ENCODE measurements at places on chromosomes 2 and 18.

GRCh38 chr2:207619764-207620203 lies 5.4 kb downstream of the METTL21A start:
- DNase-seq = no peak

- DNase-seq = no peak
Measured at GRCh38 chr2:223220658-223220925, 168.6 kb downstream of the KCNE4 start.

GRCh38 chr18:68436485-68436884 lies 278.4 kb downstream of the TMX3 start:
- DNase-seq = no peak

DNA sequence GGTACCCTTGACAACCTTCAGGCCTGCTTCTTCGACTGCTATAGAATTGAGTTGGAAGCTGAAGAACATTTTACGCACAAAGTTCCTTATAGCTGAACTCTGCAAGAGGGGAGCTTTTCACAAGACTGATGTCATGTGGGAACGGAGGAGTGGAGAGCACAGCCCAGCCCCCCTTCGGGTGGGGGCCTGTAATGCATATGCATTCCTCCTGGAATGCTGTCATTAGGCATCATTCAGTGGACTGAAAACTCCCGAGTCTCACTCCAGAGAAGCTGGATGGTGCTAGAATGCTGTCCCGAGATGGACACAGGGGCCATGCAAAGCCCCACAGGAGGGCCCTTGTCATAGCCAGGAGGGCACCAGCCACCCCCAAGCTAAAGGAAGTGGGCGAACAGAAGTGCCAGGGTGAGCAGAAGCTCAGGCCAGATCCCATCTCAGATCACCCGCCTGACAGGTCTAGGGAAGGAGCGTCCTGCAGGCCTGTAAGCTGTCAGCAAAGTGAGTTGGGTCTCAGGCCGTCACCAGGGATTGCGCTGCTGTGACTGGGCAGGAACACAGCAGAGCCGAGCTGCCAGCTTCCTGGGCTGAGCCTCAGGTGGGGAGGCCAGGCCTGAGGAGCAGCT lies 43.8 kb upstream of the RBM44 start:
- DNase-seq = no peak

GRCh38 chr18:66749030-66749429 lies 145.1 kb upstream of the CDH19 start:
- DNase-seq = no peak

DNA sequence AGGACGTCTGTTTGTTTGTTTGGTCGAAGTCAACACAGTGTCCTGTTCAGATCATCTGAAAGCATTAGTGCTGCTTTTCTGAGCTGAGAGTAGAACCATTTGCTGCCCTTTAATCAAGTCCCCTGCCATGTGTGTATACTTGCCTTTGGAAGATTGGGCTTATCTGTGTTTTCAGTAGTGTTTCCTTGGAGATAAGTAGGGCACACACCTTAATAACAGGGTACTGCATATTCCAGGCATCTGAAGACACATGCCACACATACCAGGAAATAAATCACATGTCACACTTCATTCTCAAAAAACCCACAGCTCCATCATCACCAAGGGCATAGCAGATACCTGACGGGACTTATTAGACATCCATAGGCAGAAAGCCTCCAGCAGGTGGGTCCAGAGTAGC lies 157.4 kb downstream of the SOX11 start:
- no peak for DNase-seq

DNA sequence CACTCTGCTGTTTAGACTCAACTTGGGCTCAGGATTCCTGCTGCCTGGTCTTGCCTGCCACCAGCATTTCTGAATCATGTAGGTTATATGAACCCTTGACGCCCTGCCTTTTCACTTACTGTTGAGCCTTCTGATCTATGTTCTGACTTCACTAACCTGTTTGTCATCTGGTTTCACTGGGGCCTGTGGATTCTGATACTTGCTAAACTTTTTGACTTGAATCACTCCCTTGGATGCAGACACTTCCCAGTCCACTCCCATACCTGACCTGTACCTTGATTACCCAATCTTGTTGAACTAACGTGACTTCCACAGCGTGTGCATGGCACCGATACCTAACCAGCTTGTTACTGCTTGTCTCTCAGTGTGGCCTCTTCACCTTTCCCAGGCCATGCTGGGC lies 35.6 kb upstream of the SPAG16 start:
- no peak for DNase-seq

DNA sequence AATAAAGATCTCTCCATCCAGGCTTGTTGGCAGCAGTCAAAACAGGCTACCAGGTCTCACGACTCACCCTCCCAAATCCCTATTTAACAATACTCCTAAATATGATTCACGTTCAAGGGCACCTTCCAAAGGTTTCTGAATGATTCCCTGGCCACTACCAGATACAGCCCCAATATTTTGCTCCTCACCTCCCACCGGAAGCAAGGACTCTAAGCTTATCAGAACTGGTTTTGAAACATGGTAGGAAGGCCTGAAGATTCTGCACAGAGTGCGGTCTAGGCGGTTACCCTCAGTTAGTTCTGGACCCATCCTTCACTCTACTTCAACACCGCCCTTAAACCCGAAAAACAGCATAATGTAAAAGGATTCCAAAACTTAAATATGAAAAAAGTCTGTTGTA lies 5.2 kb downstream of the PPP4R1 start:
- DNase-seq = no peak

DNA sequence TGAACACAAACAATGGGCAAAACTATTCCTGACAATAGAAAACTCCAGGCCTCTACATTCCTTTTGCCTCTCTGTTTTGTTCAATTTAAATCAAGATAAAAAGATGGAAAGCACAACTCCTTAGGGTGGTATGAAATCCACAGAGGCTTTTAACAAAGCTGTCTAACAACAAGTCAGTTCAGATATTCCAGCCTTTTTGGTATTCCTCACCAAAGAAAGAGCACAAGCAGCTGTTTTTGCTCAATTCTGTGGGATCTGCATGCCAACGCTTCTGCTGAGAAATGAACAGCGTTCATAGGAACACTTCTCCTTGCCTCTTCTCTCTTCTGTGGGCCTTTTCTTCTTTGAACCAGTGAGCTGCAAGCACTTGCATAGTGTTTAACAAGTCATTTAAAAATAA lies 411.6 kb upstream of the TCF4 start:
- no peak for DNase-seq

- no peak for DNase-seq
Measured at GRCh38 chr2:226902041-226902966, 66.5 kb downstream of the RHBDD1 start.

DNA sequence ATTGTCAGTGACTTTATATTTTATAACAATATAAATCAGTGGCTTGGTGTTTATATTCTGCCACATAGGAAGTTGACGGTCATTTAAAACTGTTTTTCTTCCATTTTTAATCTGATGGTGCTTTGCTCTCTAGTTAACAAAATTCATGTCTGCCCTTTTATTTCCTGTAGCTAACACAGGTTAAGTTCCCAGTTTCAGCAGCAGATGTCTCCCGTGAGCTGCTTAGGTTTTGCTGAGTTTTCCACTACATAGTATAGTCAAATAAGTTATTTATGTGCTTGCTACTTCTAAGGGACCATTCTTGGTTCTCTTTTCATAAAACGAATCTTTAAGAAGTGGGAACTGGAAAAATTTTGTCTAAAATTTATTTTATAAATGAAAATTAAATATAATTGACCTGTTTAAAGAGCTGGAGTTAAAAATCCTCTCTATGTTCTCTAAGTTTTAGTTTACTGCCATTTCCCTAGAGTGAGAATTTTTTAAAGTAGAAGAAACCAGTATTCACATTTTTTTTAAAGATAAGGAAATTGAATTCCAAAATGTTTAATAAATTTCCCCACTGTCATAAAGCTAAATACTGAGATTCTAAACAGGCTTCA lies 20.6 kb downstream of the HTR2B start:
- DNase-seq = peak; percentile 39

GRCh38 chr2:160228141-160228917 lies 28.3 kb upstream of the ITGB6 start:
- DNase-seq = no peak

DNA sequence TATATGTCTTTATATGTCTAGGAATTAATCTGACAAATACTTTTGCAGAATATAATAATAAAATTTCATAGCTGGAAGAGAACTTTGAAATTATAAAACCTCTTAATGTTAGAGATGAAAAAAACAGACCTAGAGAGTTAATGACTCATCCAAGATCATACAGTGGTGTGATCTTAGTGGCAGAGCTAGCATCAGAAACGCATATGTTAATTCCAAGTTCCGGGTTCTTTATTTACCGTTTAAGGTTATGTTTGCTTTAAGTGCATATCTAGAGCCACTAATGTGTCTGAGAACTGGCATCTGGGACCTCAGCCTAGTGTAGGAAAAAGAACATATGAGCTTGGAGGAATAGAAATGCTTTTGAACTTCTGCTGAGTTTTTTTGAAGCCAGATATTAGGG lies 24.3 kb downstream of the CERS6 start:
- DNase-seq = no peak

GRCh38 chr2:159279700-159280099 lies 6.8 kb downstream of the WDSUB1 start:
- no peak for DNase-seq

- DNase-seq = no peak
Measured at GRCh38 chr2:167719410-167719809, 528.0 kb downstream of the STK39 start.

- no peak for DNase-seq
Measured at GRCh38 chr2:144460727-144461307, 59.1 kb downstream of the ZEB2 start.

- peak; percentile 24 for DNase-seq
Measured at GRCh38 chr18:46071653-46072375, at the start of gene PSTPIP2. PSTPIP2 (minus strand) TSS chr18:46072260; CDS start chr18:46072188, 72 bp downstream.

DNA sequence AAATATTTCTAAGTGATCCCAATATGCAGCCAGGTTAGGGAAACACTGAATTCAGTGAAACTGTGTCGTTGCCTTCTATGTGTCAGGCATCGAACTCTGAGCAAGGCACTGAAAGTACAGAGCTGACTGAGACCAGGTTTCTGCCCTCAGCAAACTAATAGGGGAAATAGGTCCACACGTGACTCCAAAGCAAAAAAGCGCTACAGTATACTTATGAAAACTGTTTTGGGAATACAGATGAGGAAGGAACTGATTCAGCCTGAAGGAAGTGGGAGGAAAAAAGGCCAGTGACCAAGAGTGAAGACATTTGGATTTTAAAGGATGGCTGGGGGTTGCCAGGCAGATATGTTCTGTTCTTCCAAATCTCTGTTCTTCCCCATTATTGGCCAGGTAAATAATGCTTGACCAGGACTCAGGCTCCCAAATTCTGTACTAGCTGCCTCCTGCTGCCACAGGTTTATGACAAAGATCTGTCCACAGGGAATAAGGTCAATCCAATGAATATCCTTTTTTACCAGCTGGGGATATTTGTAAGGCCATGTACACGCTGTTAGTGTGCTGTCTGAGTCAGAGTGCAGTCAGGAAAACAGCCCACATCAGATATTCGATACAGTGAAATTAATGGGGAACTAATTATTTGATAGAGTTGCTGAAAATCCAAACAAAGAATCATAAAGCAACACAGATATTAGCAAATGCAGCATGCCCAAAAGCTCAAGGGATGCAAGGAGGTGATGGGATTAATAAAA lies 24.5 kb upstream of the INPP4A start:
- no peak for DNase-seq

DNA sequence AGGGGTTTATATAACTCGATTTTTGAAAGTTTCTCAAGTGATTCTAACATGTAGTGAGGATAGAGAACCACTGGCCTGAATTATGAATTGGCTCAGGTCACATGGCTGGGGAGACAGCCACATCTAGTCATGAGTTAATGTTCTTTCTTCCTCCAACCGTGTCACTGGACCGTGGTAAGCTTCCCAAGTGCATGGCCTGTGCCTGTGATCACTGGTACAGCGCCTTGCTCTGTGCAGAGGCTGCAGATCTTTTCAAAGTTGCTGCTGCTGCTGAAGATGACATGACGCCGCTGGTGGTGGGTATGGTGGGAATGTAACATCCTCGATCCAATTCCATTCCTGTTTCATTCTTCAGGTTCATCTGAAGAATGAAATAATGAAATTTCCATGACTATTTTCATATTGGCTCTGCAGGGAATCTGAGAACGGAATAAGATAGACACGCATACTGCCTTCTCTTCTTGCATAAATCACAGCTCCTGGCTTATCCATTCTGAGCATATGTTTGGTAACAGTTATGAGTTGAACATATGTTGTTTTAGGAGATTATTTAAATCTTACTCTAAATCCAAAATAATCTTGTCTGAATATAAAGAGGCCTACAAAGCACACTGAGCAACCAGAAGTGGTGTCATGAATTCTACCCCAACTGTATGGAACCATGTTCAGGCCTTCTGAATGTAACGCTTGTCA lies 100.5 kb upstream of the THSD7B start:
- DNase-seq = no peak

GRCh38 chr2:113910967-113911678 lies 21.2 kb downstream of the ACTR3 start:
- no peak for DNase-seq

- DNase-seq = no peak
Measured at GRCh38 chr2:170848587-170848986, 31.9 kb downstream of the GAD1 start.

DNA sequence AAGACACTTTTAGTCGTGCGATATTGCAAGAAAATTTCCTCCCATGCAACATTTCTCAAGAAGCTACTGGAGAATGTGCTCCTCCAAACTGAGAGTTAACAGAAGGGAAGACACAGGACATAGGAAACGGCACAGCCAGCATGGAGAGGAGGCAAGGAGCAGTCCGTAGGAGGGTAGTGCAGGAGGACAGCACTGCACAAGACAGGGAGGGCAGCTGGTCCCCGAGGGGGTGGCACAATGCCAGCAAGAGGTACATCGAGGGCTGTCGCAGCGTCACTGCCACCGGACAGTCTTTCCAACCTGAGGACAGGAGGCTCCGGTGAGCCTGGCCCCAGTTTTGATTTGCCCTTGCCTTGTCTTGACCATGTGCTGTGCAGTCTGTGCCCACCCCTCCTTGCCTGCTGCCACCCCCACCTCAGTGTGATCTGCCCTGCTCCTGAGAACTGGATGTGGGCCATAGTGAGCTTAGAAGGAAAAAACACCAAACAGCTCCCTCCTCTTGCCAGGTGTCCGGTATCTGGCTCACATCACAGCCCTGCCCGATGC lies 81.6 kb upstream of the LAPTM4A start:
- no peak for DNase-seq

DNA sequence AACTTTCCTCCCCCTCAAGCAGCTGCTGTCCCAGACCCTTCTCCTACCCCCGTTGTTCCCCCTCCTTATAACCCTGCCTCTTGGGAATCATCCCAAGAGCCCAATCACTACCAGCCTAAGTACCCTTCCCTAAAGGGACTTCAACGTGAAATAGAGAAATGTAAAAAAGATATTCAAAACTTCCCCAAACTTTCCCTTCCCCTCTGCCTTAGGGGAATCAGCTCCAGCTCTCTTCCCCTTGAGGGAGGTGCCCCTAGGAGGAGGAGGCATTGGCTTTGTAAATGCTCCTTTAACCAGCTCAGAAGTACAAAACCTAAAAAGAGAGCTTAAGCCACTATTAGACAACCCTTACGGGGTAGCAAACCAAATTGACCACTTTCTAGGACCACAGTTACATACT lies 10.6 kb upstream of the SAP130 start:
- DNase-seq = no peak

DNA sequence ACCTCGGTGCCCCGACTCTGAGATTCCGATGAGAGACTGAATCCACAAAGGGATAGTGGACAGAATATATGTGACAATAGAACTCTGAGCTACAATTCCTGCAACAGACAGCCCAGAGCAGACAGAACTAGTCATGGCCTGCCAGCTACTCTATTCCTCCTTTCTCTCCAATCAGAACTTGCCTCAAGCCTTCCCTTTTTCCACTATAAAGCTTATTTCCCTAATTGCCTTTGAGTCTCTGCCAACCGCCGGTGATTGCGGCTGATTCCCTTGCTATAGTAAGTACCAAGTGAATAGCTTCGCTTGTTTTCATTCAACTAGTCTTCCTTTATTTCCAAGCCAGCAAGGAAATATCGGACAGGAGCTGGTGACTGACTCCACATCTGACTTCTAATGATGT lies 96.8 kb downstream of the DSC3 start:
- DNase-seq = no peak
